WTC11 (cell line): ENCODE measurements at places on chromosomes 6 and 20. TPM values are rescaled to one million over a fixed set of nuclear protein-coding genes. Genes with fewer than 3 reads are reported as not detected.

REM1 gene
- total RNA-seq = not detected in 3 replicates

- DNase-seq = no peak
Observed at GRCh38 chr20:56605261-56605996, 23.7 kb upstream of the TFAP2C start.

PEDS1 gene
- 35.0 to 36.7 TPM (median 35.6 TPM) in 3 replicates for total RNA-seq

DNA sequence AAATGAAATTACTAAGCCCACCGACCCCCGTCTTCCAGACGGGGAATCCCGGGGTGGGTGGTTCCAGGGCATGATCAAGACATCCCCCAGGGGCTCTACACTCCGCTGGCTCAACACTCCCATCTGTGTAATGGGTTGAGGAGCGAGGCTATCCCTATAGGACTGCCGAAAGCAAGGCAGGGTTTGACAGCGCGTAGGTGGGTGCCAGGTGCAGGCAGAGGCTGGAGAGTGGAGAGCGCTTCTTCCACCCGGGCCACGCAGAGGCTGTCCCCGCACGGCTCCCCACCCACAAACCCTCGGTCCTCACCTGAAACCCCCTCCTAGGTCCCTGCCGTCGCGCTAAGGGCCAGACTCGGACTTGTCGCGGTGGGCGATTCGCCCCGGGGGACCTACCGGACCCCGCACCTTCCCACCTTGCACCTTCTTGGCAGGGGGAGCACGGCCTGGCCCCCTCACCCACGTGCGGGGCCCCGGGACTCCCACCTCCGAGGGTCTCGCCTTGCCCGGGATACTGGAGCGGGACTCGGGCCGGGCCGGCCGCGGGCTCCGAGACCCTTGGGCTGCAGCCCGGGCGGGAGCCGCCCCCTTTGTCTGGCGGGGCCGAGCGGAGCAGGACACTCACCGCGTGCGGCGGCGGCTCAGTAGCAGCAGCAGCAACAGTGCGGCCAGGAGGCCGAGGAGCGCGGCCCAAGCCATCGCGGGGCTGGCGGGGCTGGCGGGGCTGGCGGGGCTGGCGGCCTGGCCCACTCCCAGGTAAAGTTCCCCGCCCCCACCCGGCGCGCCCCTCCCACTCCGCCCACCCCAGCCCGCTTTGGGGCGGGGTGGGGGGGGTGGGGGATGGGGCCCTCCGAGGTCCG, at the start of gene PTGIS:
Gene PTGIS (minus strand): TSS at position 717 of the 857 bp plus-strand sequence. CDS start 21 bp downstream, at position 696.
- DNase-seq = peak; percentile 82

GRCh38 chr6:84641076-84641475, 123.3 kb downstream of the TBX18 start:
- no peak for DNase-seq

GRCh38 chr6:290111-290922, 2.0 kb upstream of the DUSP22 start:
- no peak for DNase-seq

DNA sequence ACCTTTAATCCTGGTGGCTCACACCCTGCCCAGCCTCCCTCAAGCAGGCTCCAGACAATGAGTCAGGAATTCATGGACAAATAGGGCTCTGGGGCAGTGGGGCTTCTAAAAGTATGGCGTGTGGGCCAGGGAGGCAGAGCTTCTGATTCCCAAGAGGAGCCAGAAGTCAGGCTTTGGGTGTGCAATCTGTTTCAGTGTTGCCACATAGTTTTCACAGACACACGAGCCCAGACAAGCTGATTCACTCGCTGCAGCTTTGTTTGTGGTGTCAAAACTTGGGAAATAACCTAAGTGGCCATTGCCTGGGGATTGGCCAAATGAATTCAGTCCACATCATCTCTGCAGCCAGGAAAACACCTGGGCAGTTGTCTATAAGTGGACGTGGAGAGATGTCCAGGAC, 9.2 kb downstream of the PEDS1 start:
- DNase-seq = no peak

RAMACL gene
- 0.30 to 0.79 TPM (median 0.53 TPM) in 3 replicates for total RNA-seq

DNA sequence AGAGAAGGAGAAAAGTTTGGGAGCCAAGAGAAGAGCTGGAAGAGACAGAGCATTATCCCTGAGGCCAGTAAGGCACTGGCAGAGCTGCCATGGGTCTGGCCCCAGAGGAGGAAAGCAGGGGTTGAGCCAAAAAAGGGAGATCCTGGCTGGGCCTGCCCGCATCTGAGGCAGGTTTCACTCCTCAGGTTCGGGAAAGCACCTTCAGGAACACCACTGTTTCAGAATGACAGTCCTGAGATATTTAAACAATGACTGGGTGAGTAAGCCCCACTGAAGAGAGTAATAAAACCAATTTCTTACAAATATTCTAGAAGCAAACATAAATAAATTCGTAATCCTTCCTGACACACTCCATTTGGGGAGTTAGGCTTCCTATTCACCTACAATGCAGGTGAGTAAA, 152.2 kb downstream of the BACH2 start:
- no peak for DNase-seq

GRCh38 chr6:30687659-30688431, 1.4 kb upstream of the PPP1R18 start:
- peak; percentile 46 for DNase-seq

DNA sequence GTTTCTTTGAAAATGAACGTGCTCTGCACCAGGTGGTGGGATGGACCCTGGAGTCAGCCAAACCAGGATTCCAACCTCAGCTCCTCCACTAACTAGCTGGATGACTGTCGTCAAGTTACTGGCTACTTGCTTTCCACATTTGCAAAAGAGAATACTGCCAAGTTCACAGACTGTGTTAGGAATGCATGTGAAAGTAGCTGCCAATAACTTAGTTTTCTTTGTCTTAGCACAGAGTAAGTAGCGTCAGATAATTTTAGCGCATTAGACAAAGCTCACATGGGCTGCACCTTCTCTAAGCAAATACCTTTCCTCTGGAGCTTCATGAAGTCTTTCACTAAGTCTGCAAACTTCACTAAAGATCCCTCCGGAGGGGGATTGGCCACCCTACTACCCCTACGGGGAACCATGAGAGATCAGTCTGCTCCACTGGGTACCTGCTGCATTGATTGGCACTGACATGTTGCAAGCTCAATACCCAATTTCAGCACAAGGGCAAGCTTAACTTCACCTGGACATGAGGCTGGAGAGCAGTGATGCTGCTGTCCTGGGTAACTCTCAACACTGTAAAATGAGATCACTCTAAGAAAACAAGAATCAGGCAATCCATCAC, 113.9 kb downstream of the MBOAT1 start:
- DNase-seq = no peak

DNA sequence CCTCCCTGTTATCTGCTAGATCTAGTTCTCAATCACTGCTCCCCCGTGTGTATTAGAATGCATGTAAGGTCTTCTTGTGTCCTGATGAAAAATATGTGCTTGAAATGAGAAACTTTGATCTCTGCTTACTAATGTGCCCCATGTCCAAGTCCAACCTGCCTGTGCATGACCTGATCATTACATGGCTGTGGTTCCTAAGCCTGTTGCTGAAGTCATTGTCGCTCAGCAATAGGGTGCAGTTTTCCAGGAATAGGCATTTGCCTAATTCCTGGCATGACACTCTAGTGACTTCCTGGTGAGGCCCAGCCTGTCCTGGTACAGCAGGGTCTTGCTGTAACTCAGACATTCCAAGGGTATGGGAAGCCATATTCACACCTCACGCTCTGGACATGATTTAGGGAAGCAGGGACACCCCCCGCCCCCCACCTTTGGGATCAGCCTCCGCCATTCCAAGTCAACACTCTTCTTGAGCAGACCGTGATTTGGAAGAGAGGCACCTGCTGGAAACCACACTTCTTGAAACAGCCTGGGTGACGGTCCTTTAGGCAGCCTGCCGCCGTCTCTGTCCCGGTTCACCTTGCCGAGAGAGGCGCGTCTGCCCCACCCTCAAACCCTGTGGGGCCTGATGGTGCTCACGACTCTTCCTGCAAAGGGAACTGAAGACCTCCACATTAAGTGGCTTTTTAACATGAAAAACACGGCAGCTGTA, 73.4 kb downstream of the PTPN1 start:
- DNase-seq = no peak

DNA sequence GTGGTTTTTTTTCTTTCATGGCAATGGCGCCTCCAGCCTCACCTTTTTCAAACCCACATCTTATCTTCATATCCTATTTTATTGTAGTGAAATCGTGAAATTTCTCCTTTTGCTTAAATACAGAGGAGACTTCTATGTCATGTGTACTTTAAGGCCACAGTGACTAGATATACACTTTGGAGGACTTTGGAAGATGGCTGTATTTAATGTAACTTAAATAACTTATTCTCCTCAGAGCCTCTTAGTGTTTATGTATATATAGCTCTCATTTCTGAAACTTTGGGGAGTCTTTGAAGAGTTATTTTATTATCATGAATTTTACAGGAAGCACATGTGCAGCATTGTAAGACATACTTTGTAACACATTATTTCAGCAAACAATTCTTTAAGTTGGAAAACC, 968 bp downstream of the LAMA2 start:
- DNase-seq = no peak

DNA sequence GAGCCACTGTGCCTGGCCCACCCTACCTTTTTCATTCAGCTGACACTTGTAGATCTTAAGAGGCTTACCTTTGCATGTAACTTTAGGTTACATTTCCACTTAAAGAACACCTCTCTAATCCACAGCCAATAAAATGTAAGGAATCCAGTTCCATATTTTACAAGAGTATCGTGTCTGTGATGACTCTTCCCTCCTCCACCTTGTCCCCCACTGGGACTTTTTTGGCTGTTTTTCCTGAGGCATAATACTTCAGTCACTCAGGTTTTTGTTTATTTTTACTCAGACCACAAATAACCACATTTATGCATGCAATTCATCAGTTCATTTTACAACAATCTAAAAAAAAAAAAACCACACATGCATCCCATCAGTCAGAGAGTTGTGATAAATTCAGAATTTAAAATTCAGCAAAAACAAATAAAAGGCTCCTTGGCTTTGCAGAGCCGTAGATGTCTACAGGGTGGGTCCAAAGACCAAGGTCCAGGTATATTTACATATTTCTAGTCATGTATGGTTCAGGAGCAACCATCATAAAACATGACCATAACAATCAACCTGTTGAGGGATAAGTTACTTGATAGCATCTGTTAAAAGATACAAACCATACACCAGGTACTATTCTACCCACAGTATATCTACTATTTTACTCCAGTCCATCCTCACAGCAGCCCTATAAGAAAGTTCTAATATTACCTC, 9.9 kb downstream of the ATXN1 start:
- no peak for DNase-seq

DNA sequence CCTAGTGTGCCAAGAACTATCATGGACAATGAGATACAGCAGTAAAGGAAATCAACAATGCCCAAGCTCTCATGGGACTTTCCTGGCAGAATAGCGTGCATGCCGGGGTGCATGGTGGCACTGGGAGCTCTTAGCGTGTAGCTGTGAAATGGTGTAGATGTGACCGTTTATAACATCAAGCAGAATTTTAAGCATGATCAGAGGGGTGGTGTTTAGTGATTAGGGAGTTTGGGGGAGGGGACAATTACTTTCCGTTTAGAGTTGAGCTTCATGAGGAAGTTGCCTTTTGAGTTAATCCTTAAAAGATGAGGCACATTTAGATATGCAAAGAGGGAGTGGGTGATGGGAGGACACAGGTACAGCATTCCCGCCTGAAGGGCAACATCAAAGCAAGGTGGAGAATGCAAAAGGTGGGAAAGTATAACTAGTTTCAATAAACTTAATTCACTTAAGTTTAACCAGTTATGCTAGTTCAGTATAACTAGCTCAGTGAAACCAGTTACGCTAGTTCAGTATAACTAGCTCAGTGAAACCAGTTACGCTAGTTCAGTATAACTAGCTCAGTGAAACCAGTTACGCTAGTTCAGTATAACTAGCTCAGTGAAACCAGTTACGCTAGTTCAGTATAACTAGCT, 661.6 kb downstream of the QKI start:
- DNase-seq = no peak

OR12D3 gene
- total RNA-seq = not detected in 3 replicates

- DNase-seq = no peak
Observed at GRCh38 chr6:14598017-14598864, 480.7 kb downstream of the CD83 start.

CTAGE9 gene
- total RNA-seq = 0.09 TPM in 1 of 3 replicates, not detected in the others

- no peak for DNase-seq
Observed at GRCh38 chr20:10508060-10508459, 73.0 kb downstream of the SLX4IP start.

- DNase-seq = no peak
Observed at GRCh38 chr20:12095180-12095920, 177.7 kb downstream of the BTBD3 start.

PACSIN1 gene
- total RNA-seq = 10.6 to 12.6 TPM (median 10.7 TPM) in 3 replicates

- DNase-seq = peak; percentile 46
Observed at GRCh38 chr6:45504947-45505346, 127.2 kb upstream of the SUPT3H start.

NRN1 gene
- total RNA-seq = 0.21 to 0.66 TPM (median 0.50 TPM) in 3 replicates

WRNIP1 gene
- total RNA-seq = 33.8 to 36.3 TPM (median 36.2 TPM) in 3 replicates

DNA sequence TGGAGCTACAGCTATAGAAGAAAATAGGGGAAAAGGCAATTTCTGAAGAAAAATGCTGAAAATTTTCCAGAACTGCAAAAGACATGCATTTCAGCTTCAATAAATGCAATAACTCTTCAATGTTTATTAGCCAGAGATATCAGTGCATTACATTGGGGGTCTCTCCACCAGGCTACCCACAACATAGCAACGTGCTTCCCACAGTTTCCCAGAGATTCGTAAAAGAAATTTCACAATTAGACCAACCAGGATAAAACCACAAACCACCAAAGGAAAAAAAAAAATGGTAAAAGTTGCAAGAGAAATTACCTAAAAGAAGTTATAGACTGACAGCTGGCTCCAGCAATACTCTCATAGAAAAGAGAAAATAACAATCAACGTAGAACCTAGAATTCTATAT, 16.0 kb downstream of the LY86 start:
- no peak for DNase-seq

DNA sequence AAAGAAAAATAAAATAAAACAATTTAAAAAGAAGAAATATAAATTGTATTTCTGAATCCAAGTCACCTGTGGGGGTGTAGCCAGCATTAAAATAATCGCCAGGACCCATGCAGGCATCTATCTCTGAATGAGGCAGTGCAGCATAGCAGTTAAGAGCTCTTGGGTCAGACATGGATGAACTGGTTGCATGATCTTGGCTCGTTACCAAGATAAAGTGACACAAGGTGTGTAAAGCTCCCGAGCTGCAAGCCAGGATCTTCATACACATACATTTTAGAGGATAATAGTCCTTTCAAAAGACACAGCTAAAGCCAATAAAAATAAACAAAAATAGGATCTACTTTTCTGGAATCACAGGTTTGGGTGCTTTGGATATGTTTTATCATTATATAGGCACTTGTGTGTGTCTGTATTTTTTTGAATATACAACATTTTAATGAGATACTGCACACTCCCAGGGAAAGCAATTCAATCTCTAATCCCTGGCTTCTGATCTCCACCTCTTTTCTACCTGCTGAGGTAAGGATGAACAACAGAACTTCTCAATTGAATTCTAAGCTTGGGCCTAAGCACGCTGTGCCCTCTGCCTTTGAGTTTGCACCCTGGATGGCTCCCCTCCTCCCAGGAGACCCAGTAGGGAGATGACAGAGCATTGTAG, 8.9 kb downstream of the TRIM10 start:
- DNase-seq = no peak

GRCh38 chr6:161487217-161487531, 213.3 kb upstream of the AGPAT4 start:
- no peak for DNase-seq
